ENCODE measurements at places on chromosomes 3 and 15.

- peak; percentile 50 for DNase-seq
Observed at GRCh38 chr3:29555590-29555989, 274.7 kb downstream of the RBMS3 start.

DNA sequence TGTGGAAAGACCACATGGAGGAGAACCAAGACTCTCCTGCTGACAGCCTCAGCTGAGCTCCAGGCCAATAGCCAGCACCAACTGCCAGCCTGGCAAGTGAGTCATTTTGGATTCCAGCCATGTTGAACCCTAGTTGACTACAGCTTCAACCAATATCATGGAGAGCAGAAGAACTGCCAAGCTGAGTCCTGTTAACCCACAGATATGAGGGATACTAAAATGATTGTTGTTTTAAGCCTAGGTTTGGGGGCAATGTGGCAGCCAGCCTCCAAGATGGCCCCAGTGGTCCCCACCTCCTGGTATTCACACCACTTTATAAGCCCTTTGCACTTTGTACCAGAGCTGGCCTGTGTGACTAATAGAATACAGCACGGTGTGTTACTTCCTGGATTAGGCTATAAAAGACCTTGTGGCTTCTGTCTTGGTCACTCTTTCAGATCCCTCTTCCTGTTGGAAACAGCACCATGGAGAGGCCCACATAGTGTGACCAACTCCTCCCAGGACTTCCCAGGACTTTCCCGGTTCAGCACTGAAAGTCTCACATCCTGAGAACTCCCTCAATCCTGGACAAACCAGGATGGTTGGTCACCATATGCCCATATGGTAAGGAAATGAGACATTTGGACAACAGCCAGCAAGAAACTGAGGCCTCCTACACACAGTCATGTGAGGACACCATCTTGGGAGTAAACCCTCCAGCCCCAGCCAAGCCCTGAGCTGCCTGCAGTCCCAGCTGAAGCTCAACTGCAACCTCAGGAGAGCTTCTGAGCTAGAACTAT, 32.4 kb upstream of the CDV3 start:
- peak; percentile 78 for DNase-seq

DNA sequence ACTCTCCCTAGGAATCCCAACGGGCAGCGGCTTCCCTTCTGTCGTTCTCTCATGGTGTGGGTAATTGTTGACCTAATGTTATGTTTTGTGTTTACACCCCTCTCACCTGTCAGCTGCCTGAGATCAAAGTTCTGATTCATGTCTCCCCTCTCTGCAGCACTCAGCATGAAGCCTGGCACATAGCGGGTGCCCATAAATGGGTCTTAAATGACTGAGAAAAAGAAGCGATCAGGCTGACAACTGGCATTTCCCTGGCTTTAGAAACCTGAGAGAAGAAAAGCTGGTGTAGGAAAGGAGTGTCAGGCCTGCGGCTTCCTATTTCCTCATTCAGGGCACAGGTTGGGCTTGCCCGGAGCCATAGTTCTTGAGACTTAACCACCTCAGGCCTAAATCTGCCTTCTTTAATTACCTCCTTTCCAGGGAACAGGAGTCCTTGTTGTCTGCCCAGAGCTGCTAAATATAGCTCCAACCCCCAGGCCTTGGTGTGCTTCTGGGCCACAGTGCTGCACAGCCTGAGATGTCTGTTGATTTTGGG, 31.8 kb downstream of the LPP start:
- peak; percentile 81 for DNase-seq

DNA sequence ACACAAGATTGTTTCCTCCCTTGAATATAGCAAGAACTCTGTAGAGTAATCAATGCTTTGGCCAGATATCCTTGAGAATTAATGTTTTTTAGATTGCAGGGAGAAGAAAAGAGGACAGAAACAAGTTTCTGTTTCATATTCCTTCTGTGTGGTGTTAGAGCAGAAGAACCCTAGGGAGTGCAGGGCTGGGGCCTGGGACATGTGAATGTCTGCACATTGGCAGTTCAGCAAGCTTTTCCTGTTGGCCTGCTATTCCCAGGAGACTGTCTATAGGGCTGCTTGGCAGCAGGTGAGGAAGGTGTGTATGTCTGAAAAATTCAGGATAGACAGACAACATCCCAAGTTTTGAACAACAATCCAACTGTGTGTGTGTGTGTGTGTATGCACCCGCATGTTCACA, 13.6 kb upstream of the CNBP start:
- no peak for DNase-seq

DNA sequence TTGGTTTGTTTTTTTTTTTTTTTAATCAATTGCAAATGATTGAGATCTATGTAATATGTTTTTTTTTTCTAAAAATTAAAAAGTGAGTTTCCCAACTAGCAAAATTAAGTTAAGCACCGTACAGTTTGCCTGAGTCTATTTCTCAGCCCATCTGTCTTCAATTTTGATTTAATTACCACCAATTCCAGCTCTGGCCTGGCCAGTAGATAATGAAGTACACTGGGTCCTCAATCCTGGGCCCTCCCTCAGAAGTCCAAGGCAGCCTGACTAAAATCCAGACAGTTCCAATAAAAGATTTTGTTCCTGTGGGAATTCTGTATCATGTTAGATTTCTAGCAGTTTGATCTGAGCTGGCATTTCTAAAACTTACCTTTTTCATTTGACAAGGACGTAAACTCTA, 887.2 kb downstream of the NAALADL2 start:
- DNase-seq, result peak; percentile 6

DNA sequence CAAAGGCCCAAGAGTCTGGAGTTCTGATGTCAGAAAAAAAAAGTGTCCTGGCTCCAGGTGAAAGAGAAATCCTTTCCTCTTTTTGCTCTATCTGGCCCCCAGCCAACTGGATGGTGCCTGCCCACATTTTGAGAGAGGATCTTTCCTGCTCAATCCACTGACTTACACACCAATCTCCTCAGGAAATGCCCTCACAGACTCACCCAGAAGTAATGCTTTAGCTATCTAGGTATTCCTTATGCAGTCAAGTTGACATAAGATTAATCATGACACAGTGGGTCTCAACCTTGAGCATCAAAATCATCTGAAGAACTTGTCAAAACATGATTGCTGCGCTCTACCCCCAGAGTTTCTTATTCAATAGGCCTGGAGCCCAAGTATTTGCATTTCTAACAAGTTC, 31.2 kb downstream of the STRIT1 start:
- no peak for DNase-seq

- peak; percentile 37 for DNase-seq
Observed at GRCh38 chr3:115655761-115656282, 32.5 kb downstream of the GAP43 start.

DNA sequence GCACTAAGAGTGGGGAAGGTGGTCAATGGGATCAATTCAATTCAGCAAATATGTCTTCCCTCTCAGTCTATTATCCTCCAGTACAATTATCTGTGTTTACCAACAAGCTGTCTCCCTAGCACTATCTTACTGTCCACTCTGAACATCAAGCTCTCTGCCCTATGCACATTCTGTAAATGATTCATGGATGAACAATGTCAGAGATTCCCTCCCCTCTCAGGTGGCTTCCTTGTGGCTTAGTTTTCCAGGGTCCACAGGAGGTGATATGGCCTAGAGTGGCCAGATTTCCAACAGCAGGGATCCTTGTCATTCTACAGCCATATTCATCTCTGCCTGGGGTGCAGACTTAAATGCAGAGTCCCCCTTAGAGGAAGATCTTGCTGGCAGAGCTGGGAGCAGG, 225.1 kb downstream of the UACA start:
- DNase-seq, result peak; percentile 6
